ENCODE measurements at places on chromosomes 1 and 21. TPM values are rescaled to one million over a fixed set of nuclear protein-coding genes. Genes with fewer than 3 reads are reported as not detected.
A peak's percentile ranks its signal among the peaks of the same experiment; 100 is the strongest.

DNA sequence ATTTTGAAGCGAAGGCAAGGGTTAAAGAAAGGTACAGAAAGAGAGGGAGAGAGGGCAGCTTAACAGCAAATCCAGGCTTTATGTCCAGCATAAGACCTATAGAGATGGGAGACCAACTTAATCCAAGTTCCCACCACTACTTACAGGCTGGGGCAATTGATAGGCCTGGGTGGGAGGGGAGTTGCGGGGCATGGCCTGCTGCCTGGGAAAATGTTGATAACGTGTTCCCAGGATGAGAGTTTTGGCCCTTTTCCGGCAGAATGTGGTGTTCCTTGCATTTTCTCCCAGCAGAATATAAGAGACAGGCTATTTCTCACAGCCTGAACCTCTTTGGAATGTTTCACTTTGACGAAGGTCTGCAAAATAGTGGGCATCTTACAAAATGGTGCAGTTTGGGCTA lies 34.9 kb upstream of the PLA2G5 start:
- DNase-seq: no peak

GRCh38 chr1:51630393-51630792 lies 13.5 kb downstream of the OSBPL9 start:
- no peak for DNase-seq

DNA sequence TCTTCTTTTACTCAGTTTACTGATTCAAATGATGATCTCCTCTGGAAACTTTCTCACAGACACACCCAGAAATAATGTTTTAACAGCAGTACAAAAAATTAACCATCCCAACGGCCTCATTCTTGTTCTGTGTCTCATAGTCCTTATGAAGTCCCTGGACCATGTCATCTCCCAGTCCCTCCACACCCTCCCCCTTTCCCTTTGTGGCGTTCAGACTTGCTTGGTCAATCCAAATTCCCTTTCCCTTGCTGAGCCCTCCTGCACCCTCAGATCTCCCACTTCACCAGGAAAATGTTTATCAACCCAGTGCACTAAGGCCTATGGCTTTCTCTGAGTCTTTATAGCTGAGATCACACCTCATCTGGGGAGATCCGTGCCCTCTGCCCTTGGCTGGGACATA lies 85.9 kb downstream of the CENPF start:
- DNase-seq: no peak

- DNase-seq: no peak
Observed at GRCh38 chr1:239952348-239953308, 139.1 kb upstream of the FMN2 start.

GRCh38 chr21:43208561-43209332 lies 39.9 kb downstream of the CRYAA start:
- peak; percentile 76 for DNase-seq

DNA sequence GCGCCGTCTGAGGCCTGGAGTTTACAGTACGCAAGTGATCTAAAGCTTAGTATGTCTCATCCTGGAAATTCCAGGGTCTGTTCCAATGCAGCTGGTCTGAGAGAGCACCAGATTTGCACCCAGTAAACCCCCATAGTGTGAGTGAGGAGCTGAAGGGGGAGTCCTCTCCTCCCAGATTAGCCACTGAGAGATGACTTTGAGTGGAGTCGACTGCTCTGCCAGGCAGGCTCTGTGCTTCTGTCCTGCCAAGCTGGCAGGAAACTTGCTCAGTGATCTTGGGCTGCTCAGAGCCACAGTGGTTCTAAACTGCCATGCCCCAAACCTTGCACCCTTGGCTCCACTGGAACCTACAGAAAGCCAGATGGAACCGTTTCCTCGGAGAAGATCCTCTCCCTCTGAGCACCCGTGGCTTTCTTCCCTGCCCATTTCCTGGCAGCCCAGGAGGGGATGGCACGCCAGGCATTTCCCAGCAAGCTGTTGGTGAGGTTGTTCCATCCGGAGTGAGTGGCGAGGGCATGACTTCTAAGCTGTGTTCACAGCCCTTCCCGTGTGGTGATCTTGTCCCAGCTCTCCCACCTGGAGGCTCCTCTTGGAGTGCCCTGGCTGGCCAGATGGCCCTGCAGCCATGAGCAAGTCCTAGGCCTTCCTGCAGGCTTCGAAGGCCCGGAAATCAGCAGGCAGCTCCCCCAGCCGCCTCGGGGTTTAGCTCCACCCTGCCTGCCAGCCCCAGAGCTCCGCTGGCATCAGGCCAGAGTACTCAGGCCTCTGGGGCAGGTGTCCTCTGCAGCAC lies 125.9 kb upstream of the VAMP3 start:
- no peak for DNase-seq

GRCh38 chr1:54874079-54874830 lies 12.7 kb downstream of the DHCR24 start:
- DNase-seq: no peak

- no peak for DNase-seq
Observed at GRCh38 chr1:27968692-27969091, 8.9 kb downstream of the XKR8 start.

- DNase-seq: no peak
Observed at GRCh38 chr1:199667089-199667488, 360.4 kb upstream of the NR5A2 start.

GRCh38 chr21:29888437-29888836 lies 51.4 kb downstream of the GRIK1 start:
- DNase-seq: no peak

DNA sequence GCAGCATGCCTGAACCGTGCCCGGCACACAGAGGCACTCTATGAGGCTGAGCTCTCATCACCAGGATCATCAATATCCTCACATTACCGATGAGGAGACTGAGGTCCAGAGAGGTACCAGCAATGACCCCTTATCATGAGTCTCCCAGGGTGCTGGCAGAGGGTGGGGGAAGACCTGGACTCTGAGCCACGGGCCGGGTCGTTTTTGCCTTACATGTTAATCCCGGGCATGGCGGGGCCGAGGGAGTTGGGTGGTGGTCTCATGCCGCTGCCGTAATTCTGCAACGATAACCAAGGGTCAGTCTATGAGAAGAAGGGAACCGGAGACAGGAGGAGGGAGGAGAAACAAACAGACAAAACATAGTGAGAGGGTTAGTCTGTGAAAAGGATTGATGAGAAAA lies 43.1 kb downstream of the MRPL37 start:
- DNase-seq: no peak

GRCh38 chr21:16535626-16536025 lies 805.8 kb downstream of the USP25 start:
- DNase-seq: no peak

SYT11 gene
- 5.3 TPM for total RNA-seq

UMODL1 gene
- total RNA-seq: 0.68 TPM

S1PR1 gene
- not detected for total RNA-seq

CELA3A gene
- not detected for total RNA-seq

TNFRSF1B gene
- total RNA-seq: 7.4 TPM

AMY1A gene
- not detected for total RNA-seq

ACTL8 gene
- not detected for total RNA-seq

OR6K3 gene
- total RNA-seq: not detected

TBX19 gene
- total RNA-seq: 3.5 TPM

Data from osteocyte (in vitro differentiated cells).